Osteocyte (in vitro differentiated cells): ENCODE measurements at places on chromosomes 1 and 21. TPM values are rescaled to one million over a fixed set of nuclear protein-coding genes. Genes with fewer than 3 reads are reported as not detected.
A peak's percentile ranks its signal among the peaks of the same experiment; 100 is the strongest.

- DNase-seq = no peak
- no peaks in the 10 kb centered on the region for H3K36me3 ChIP-seq
- H3K4me1 ChIP-seq = no peaks in the 10 kb centered on the region
- no peak overlapping the region for H3K4me3 ChIP-seq
Measured at GRCh38 chr1:17919525-17920439, 164.6 kb downstream of the ACTL8 start.

IL6R gene
- total RNA-seq = 10.4 and 12.4 TPM in 2 replicates

DNA sequence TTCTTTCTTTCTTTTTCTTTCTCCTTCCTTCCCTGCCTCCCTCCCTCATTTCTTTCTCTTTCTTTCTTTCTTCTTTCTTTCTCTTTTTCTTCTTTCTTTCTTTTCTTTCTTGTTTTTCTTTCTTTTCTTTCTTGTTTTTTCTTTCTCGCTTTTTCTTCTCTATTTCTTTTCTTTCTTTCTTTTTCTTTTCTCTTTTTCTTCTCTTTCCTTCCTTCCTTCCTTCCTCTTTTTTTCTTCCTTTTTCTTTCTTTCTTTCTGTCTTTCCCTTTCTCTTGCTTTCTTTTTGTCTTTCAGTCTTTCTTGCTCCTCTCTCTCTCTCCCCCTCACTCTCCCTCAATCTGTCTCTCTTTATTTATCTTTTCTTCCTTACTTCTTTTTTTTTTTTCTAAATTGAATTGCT is 472.0 kb upstream of the CHRM3 start:
- no peak for DNase-seq
- H3K27ac ChIP-seq = no peak overlapping the region
- no peaks in the 10 kb centered on the region for H3K36me3 ChIP-seq

DNA sequence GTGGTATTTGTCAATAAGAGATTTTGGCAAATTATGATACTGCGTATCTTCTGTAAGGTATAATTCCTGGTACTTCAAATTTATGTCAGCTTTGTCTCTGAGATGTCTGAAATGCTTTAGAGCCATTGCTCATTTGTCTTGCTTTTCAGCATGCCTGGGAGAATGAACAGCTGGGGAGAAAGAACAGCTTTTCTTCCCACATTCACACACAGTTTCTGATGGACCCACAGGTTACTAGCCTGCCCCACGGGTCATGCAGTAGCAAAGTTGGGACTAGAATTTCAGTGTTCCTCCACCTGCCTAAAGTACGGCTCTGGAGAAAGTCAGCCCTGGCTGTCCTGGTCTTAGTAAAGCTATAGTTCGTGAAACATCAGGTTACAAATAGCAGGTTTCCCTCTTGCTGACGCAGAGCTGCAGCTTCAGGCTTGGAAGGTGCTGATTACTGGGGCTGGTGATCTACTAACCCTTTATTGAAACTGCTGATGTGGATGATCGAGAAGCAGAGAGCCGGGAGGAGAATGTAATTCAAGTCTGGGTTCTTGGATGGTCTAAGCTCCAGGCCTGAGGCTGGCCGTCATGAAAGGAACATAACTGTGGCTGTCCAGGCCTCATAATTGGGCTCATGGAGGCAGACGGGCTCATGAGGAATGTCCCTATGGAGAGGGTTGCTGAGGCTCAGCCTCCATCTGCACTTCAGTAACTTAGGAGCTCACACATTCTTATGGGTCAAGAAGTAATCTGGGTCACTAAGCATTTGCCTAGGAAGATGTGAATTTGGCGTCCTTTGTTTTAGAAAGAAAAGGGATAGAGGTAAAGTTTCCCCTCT is 12.4 kb downstream of the GALNT2 start:
- no peak for DNase-seq
- H3K27ac ChIP-seq = peak overlapping the region; percentile 9
- H3K27me3 ChIP-seq = no peaks in the 10 kb centered on the region
- H3K4me1 ChIP-seq = peaks cover 63% of the 10 kb centered on the region

DNA sequence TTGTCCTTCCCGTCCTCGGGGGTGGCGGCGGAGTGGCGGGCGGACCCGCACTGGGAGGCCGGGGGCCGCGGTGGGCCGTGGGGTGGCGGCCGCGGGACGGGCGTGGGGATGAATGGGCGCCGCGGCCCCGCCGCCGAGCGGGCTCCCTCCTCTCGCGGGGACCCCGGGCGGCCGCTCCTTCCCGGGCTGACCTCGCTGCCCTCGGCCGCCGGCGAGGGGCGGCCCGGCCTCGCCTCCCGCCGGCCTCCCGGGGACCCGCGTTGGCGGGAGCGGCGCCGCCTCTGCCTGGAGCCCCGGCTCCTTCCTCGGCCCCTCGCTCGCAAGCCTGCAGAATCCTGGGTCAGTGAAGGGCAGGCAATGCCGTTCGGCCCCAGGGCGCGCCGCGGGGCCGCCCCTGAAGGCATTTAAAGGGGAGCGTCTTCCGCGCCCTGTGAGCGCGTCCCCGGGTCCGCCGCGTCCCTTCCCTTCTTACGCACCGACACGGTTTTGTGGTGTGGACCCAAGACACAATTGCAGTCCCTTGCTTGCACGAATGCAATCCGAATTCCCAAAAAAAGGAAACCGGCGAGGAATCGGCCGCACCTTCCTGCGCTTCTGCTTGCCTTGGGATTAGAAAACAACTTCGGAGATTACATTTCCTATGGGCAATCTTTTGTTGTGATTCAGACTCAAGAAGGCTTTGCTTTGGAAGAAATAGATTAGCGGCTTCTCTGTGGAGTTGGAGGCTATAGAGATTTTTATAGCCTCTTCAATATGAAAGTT is 776 bp downstream of the ITSN1 start:
- no peaks in the 10 kb centered on the region for H3K36me3 ChIP-seq
- H3K4me1 ChIP-seq = peaks cover 32% of the 10 kb centered on the region
- peak overlapping the region; percentile 85 for H3K27ac ChIP-seq
- DNase-seq = peak; percentile 86

GRCh38 chr1:55610203-55610602 is 395.0 kb upstream of the USP24 start:
- H3K27me3 ChIP-seq = no peaks in the 10 kb centered on the region
- H3K36me3 ChIP-seq = peaks cover 4% of the 10 kb centered on the region
- peaks cover 41% of the 10 kb centered on the region for H3K4me1 ChIP-seq
- no peak overlapping the region for H3K4me3 ChIP-seq

GRCh38 chr1:220810179-220810653 is 23.5 kb downstream of the MTARC1 start:
- H3K27me3 ChIP-seq = peaks cover 6% of the 10 kb centered on the region
- H3K27ac ChIP-seq = no peak overlapping the region
- DNase-seq = no peak
- H3K4me1 ChIP-seq = peaks cover 23% of the 10 kb centered on the region
- H3K36me3 ChIP-seq = peaks cover 2% of the 10 kb centered on the region

- H3K27me3 ChIP-seq = no peaks in the 10 kb centered on the region
- H3K4me3 ChIP-seq = no peak overlapping the region
- H3K36me3 ChIP-seq = peaks cover 1% of the 10 kb centered on the region
- H3K27ac ChIP-seq = no peak overlapping the region
- no peak for DNase-seq
- peaks cover 15% of the 10 kb centered on the region for H3K4me1 ChIP-seq
Measured at GRCh38 chr1:204094313-204094729, 21.4 kb downstream of the SOX13 start.

GPR153 gene
- 4.2 and 4.4 TPM in 2 replicates for total RNA-seq

F3 gene
- total RNA-seq = 11.2 and 12.1 TPM in 2 replicates

DNA sequence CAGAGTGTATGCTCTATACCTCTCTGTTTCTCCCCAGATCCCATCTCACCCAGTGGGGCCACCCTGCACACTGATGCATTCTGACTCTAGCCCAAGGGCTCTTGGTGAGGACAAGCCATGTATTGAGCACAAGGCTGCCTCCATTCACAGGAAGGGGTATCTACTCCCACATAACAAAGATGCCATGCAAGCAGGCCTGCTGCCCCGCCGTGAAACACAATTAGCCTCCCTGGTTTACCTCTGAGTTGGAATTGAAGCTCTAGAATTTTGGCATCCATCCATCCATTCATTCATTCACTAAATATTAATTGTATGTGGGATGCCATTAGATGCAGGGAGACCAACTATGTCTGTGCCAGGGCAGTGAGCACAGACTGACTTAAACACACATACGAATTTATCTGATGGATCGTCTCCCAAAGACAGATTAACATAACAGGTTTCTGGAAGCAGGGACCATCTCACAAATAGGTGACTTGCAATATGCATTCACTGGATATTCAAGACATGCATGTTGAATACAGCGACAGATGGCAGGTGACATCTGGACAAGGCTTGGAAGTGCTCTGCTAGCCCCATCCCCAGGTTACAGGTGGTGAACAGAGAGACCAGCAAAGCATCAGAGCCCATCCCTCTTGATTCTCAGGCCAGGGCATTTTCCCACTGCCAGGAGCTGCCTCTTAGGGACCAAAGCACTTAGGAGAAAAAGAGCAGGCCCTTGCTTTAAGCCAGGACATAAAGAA is 34.3 kb downstream of the TRABD2B start:
- no peaks in the 10 kb centered on the region for H3K4me1 ChIP-seq
- H3K27me3 ChIP-seq = no peaks in the 10 kb centered on the region
- no peak for DNase-seq
- H3K27ac ChIP-seq = no peak overlapping the region
- no peaks in the 10 kb centered on the region for H3K36me3 ChIP-seq

GRCh38 chr1:211643324-211644212 is 31.9 kb downstream of the NEK2 start:
- peak overlapping the region; percentile 70 for H3K27ac ChIP-seq
- no peaks in the 10 kb centered on the region for H3K27me3 ChIP-seq
- DNase-seq = peak; percentile 83
- peaks cover 46% of the 10 kb centered on the region for H3K4me1 ChIP-seq
- no peaks in the 10 kb centered on the region for H3K36me3 ChIP-seq
- H3K4me3 ChIP-seq = no peak overlapping the region
